ENCODE measurements at places on chromosomes 11 and 22. TPM values are rescaled to one million over a fixed set of nuclear protein-coding genes. Genes with fewer than 3 reads are reported as not detected.

GRCh38 chr11:6152126-6152525 lies 18.0 kb downstream of the OR52B2 start:
- no peaks in the 10 kb centered on the region for H3K4me1 ChIP-seq
- DNase-seq, result no peak
- no peaks in the 10 kb centered on the region for H3K27me3 ChIP-seq
- H3K36me3 ChIP-seq, result no peaks in the 10 kb centered on the region
- H3K27ac ChIP-seq, result no peak overlapping the region

GRCh38 chr11:120532832-120533196 lies 21.3 kb downstream of the GRIK4 start:
- no peaks in the 10 kb centered on the region for H3K36me3 ChIP-seq
- DNase-seq, result no peak
- H3K4me3 ChIP-seq, result no peak overlapping the region
- H3K27me3 ChIP-seq, result no peaks in the 10 kb centered on the region

- no peaks in the 10 kb centered on the region for H3K27me3 ChIP-seq
- no peaks in the 10 kb centered on the region for H3K4me1 ChIP-seq
- no peak overlapping the region for H3K27ac ChIP-seq
- DNase-seq, result no peak
- H3K36me3 ChIP-seq, result no peaks in the 10 kb centered on the region
Observed at GRCh38 chr11:21927628-21928027, 265.3 kb upstream of the ANO5 start.

DNA sequence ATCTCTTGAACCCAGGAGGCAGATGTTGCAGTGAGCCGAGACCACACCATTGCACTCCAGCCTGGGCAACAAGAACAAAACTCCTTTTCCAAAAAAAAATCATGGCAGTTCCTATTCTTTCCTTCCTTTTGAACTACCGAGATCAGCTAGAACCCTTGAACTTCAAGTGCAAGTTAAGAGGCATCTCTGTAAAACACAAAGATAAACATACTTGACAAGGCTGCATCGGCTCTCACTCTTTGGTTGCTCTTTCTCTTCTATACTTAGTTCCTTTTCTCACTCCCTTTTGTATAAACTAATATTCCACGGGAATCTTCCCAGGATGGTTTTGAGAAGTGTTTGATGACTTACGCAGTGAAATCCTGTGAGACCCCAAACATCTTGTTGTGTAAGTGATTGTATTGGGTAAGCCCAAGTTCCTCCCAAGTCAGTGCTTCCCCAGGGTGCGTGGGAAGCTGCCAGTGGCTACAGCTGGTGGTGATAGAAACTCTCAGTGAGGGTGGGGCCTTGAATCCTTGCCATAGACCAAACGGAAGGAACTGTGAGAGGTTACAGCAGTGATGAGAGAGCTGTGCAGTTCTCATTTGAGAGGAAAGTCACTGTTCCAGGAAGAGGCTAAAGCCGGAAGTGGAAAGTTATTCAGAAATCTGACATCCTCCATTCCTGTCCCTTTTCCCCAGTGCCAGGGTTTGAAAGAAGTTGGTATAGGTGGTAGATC lies 24.1 kb upstream of the CDC42EP2 start:
- H3K27ac ChIP-seq, result peak overlapping the region; percentile 80
- DNase-seq, result peak; percentile 92
- H3K27me3 ChIP-seq, result no peaks in the 10 kb centered on the region
- peaks cover 6% of the 10 kb centered on the region for H3K4me1 ChIP-seq
- H3K4me3 ChIP-seq, result no peak overlapping the region

The PGGHG gene
- polyA plus RNA-seq, result 9.4 TPM

The DAGLA gene
- 3.3 TPM for polyA plus RNA-seq

- no peak for DNase-seq
- no peak within 1 kb of the TSS for H3K27ac ChIP-seq
- H3K4me3 ChIP-seq, result no peak within 1 kb of the TSS
- H3K4me1 ChIP-seq, result no peaks in the 10 kb centered on the region
Observed at GRCh38 chr22:31139866-31140716, at the start of gene PLA2G3. TSS of gene PLA2G3 (minus strand) at chr22:31140508. CDS start at chr22:31140354, 154 bp downstream.

DNA sequence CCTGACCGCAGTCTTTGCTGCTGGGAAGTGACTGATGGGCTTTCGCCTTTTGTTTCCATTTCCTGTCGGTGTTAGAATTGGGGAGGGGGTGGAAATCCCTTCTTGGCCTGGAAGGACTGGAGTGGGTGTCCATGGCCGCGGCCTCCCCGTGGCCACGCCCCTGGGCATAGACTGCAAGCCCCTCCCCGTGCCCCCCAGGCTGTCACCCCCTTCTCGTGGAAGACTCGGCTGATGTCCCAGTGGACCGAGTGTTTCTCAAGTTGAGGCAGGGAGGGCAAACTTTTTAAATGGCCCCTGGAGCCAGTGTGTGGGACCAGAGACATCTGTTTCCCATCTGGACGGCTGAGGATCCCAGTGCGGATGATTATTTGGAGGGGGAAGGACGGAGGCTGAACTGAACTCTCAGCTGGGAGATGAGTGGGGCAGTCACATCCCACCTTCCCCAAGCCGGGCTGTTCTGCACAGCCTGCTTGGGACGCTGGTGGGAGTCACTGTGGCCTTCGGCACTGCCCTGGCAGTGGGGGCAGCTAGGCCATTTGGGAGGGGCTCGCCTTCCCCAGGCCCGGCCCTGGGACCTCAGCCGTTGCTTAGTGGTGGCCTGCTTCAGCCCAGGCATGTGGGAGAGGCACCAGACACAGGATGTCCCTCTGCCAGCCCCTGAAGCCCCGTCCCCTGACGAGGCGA lies 1.6 kb downstream of the CD81 start:
- peaks cover 58% of the 10 kb centered on the region for H3K4me1 ChIP-seq
- peak overlapping the region; percentile 100 for H3K27ac ChIP-seq
- no peaks in the 10 kb centered on the region for H3K36me3 ChIP-seq
- DNase-seq, result peak; percentile 79
- no peaks in the 10 kb centered on the region for H3K27me3 ChIP-seq

- H3K27me3 ChIP-seq, result no peaks in the 10 kb centered on the region
- no peak for DNase-seq
- H3K4me1 ChIP-seq, result peaks cover 24% of the 10 kb centered on the region
- H3K36me3 ChIP-seq, result no peaks in the 10 kb centered on the region
- H3K27ac ChIP-seq, result peak overlapping the region; percentile 91
- peak overlapping the region; percentile 94 for H3K4me3 ChIP-seq
Observed at GRCh38 chr22:40635940-40636379, 559 bp downstream of the MRTFA start.

- no peak overlapping the region for H3K27ac ChIP-seq
- H3K4me3 ChIP-seq, result no peak overlapping the region
- no peaks in the 10 kb centered on the region for H3K36me3 ChIP-seq
- H3K27me3 ChIP-seq, result no peaks in the 10 kb centered on the region
- no peaks in the 10 kb centered on the region for H3K4me1 ChIP-seq
- DNase-seq, result no peak
Observed at GRCh38 chr11:116357784-116358544, 414.8 kb downstream of the BUD13 start.

The P2RY2 gene
- polyA plus RNA-seq, result 8.5 TPM
